ENCODE measurements at places on chromosomes 12 and 14.

GRCh38 chr12:991350-992333 is 619 bp downstream of the ERC1 start:
- DNase-seq, result no peak

- peak; percentile 32 for DNase-seq
These were observed 12.3 kb downstream of the EMP1 start for GRCh38 chr12:13208533-13209435.

GRCh38 chr14:78075555-78076277 is 94.5 kb upstream of the NRXN3 start:
- no peak for DNase-seq

GRCh38 chr12:71431991-71432390 is 7.6 kb upstream of the LGR5 start:
- DNase-seq, result no peak

DNA sequence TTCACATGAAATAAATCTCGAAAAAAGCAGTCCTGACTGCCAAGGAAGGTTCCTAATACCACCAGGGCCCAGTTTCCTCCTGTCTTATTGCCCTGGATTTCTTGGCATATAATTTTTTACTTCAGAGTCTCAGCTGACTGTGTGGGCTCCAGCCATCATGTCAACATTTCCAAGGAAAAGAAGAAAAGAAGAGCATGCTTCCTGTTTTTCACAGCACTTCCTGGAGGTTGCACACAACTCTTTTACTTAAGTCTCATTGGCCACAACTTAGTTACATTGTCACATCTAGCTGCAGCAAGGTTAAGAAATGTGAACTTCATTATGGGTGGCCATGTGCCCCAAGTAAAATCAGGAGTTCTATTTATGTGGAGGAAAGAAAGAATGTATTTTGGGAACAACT is 24.3 kb downstream of the DACT1 start:
- DNase-seq, result no peak

GRCh38 chr12:121289962-121290361 is 6.5 kb downstream of the CAMKK2 start:
- DNase-seq, result no peak

DNA sequence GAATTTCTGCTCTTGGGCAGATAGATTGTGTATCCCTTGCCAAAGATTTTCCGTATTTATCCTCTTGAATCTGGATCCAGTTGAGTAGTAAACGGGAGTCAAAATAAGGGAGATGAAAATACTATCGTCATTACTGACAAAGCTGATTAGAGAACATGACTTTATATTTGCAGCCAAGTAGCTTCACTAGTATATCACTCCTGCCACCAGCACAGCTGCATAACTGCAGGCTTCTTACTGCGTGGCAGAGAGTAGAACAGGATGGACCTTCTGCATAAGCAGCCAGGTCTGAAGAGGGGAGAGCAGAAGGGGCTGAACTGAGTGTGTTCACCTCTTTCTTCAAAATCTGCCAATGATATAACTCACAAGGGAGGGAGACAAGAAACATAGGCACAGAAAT is 283.7 kb downstream of the FBXL14 start:
- DNase-seq, result no peak

- DNase-seq, result no peak
These were observed 50.8 kb downstream of the EID3 start for GRCh38 chr12:104354167-104354867.

GRCh38 chr12:97063292-97063935 is 156.4 kb downstream of the NEDD1 start:
- DNase-seq, result no peak

- no peak for DNase-seq
These were observed 103.0 kb downstream of the BRMS1L start for GRCh38 chr14:35929186-35929585.

DNA sequence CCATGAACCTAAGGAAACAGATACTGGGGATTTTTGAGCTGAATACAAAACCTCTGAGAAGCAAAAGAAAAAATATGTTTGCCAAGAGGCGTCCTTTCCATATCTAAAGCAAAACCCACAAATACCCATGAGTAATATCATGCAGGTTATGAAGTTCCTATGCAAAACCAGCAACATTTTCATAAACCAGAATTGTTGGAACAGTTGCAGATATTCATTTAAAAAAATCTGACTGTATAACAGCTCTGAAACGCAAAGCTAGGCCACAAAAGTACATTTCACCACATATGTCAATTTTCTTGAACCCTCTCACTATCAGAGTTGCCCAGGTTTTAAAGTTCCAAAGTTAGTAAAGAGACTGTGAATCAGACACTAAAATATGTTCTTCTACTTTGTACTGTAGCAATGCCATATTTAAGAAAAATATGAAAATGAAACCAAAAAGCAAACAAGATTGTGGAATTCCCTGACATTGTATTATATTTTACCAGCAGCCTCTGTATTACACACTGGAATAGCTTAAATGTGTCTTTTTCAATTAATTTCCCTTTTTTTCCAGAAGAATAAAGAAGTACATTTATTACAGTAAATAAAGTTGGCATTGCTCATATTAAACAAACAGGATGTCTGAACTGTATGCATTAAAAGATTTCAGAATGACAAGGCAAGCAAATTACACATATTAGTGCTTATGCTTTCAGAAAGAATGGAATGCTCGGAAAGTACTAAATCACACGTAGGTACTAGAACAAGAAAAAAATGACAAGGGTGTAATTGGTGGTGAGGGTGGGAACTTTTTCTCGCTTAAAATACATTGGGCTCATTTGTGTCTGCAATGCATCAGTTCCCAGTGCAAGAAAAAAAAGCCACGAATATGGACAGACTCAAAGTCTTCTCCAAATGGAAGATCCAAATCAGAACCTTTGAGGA is 33.6 kb upstream of the HIF1A start:
- DNase-seq, result no peak

DNA sequence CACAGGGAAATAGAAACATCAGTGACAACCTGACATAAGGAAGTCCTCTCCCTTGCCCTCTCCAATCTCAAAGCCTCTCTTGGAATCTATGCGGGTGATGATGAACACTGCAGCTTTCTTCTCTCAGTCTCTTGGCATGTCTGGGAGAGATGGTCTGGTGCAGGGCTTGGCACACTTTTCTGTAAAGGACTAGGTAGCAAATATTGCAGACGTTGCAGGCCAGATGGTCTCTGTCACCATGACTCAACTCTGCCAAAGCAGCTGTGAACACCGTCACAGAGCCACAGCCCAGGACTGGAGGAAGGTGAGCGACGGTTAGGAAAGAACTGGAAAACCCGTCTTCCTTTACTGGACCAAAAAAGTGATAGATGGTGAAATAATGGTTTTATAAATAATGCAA is 591.0 kb upstream of the TMEM132C start:
- DNase-seq, result no peak

Measured in naive thymus-derived CD4-positive, alpha-beta T cell (primary cell).